ENCODE measurements at places on chromosomes 2 and 18. TPM values are rescaled to one million over a fixed set of nuclear protein-coding genes. Genes with fewer than 3 reads are reported as not detected.

TEKT4 gene
- total RNA-seq = not detected

RND3 gene
- total RNA-seq = 136 TPM

EMILIN2 gene
- total RNA-seq = 24.8 TPM

TNP1 gene
- not detected for total RNA-seq

C2orf92 gene
- total RNA-seq = 0.35 TPM

SERPINB4 gene
- not detected for total RNA-seq

ARHGEF4 gene
- 1.2 TPM for total RNA-seq

OTOS gene
- not detected for total RNA-seq

SDC1 gene
- 26.1 TPM for total RNA-seq

SRD5A2 gene
- total RNA-seq = not detected

STARD6 gene
- 0.35 TPM for total RNA-seq

LAPTM4A gene
- total RNA-seq = 202 TPM

TCF7L1 gene
- 0.35 TPM for total RNA-seq

RAB10 gene
- total RNA-seq = 83.6 TPM

KLHL14 gene
- total RNA-seq = not detected

LRPPRC gene
- 40.1 TPM for total RNA-seq

FOXD4L1 gene
- not detected for total RNA-seq

DIPK1C gene
- total RNA-seq = not detected

TSPYL6 gene
- total RNA-seq = not detected

FARSB gene
- 26.5 TPM for total RNA-seq

KCNG2 gene
- total RNA-seq = 1.2 TPM

SIX3 gene
- total RNA-seq = not detected

MLPH gene
- 40.9 TPM for total RNA-seq

PTGR3 gene
- 24.8 TPM for total RNA-seq

FKBP7 gene
- 36.7 TPM for total RNA-seq

LYPD6 gene
- total RNA-seq = 4.3 TPM

TACR1 gene
- total RNA-seq = not detected

DSC3 gene
- total RNA-seq = 0.58 TPM

SP140 gene
- 1.2 TPM for total RNA-seq

LYG2 gene
- total RNA-seq = not detected

B4GALT6 gene
- total RNA-seq = 3.9 TPM

SLC4A3 gene
- total RNA-seq = 5.7 TPM

FEV gene
- not detected for total RNA-seq

CHST9 gene
- total RNA-seq = not detected

CTAGE1 gene
- not detected for total RNA-seq

IFT172 gene
- 19.5 TPM for total RNA-seq

DNAJC27 gene
- total RNA-seq = 2.0 TPM

STPG4 gene
- total RNA-seq = 1.2 TPM

PDCD1 gene
- not detected for total RNA-seq

RIT2 gene
- total RNA-seq = not detected

SCN7A gene
- not detected for total RNA-seq

DSG1 gene
- not detected for total RNA-seq

ANKRD44 gene
- 50.5 TPM for total RNA-seq

STAT1 gene
- total RNA-seq = 60.8 TPM

EPC2 gene
- total RNA-seq = 8.6 TPM

ST8SIA5 gene
- total RNA-seq = not detected

DRC1 gene
- total RNA-seq = 0.58 TPM

SPATS2L gene
- 114 TPM for total RNA-seq

CFAP65 gene
- not detected for total RNA-seq

CPLX4 gene
- not detected for total RNA-seq

MAPK4 gene
- total RNA-seq = not detected

SPHKAP gene
- not detected for total RNA-seq

IL36A gene
- not detected for total RNA-seq

EGR4 gene
- total RNA-seq = not detected

LINC00305 gene
- total RNA-seq = not detected

LRP2 gene
- not detected for total RNA-seq

CENPA gene
- 16.1 TPM for total RNA-seq

HOXD3 gene
- 1.7 TPM for total RNA-seq

Measured in myometrial cell (primary cell).